ENCODE measurements at places on chromosomes 6 and 20. TPM values are rescaled to one million over a fixed set of nuclear protein-coding genes. Genes with fewer than 3 reads are reported as not detected.

- peak overlapping the region; percentile 19 for H3K27ac ChIP-seq
- H3K4me3 ChIP-seq, result no peak overlapping the region
- no peak for DNase-seq
- peaks cover 60% of the 10 kb centered on the region for H3K4me1 ChIP-seq
- peaks cover 2% of the 10 kb centered on the region for H3K27me3 ChIP-seq
- H3K36me3 ChIP-seq, result peaks cover 15% of the 10 kb centered on the region
Observed at GRCh38 chr20:43949741-43950618, 35.3 kb downstream of the TOX2 start.

SNTA1 gene
- 21.1 TPM for total RNA-seq

DNA sequence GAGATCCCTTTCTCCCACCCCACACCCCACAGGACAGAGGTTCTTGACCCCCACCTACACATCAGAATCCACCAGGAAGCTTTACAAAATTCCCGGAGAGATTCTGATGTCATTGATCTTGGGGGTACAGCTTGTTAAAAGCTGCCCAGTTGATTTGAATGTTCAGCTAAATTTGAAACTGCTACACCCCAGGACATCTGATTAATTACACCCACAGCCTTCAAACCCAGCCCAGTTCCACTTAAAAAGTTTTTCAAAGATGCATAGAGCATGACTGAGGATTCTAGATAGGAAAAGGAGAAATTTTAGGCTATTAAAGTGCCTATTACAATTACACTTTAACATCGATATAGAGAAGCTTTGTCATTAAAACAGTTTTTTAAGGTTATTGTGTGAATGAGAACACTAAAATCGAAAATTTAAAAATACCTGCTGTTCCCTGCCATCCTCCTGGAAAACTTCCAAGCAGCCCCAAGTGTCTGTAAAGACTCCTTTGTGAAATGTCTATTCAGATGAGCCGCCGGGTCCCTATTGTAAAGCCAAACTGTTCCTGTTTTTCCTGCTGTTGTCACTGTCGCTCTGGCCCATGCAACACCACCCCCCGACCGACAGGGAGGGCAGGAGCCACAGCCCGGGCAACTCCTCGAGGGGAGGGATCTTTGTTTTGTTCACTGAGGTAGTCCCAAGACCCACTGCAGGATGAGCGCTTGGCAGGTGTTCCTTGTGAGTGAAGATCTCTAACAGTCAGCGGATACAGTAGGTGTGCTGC lies 132.5 kb upstream of the PHACTR3 start:
- peaks cover 1% of the 10 kb centered on the region for H3K27me3 ChIP-seq
- DNase-seq, result no peak
- H3K36me3 ChIP-seq, result 0 out of 2 replicates have a peak, but pooled peaks cover 3% of the 10 kb centered on the region
- no peak overlapping the region for H3K4me3 ChIP-seq

DNA sequence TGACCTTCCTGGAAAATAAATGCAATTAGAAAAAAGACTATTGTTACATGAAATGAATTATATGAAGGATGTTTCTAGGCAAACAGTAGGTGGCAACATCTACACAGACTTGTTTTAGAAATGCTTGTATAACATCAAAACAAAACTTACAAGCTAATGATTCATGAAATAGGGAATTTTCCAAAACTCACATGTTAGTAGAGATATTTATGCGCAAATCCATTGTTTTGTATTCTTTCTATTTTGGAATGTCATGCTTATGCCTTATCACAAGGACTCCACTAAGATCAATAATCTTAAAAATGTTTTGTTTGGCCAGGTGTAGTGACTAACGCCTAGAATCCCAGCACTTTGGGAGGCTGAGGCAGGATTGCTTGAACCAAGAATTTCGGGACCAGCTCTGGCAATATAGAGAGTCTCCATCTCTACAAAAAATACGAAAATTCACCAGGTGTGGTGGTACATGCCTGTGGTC lies 32.3 kb upstream of the LGSN start:
- H3K27me3 ChIP-seq, result peaks cover 2% of the 10 kb centered on the region
- peak; percentile 68 for DNase-seq
- H3K36me3 ChIP-seq, result no peaks in the 10 kb centered on the region
- H3K27ac ChIP-seq, result no peak overlapping the region

SDCBP2 gene
- total RNA-seq, result 0.61 TPM

LPIN3 gene
- total RNA-seq, result 10.0 TPM

GRCh38 chr20:63023936-63024571 lies 17.3 kb upstream of the BHLHE23 start:
- H3K27ac ChIP-seq, result no peak overlapping the region
- H3K4me3 ChIP-seq, result no peak overlapping the region
- H3K36me3 ChIP-seq, result peaks cover 5% of the 10 kb centered on the region
- H3K27me3 ChIP-seq, result peaks cover 73% of the 10 kb centered on the region
- DNase-seq, result no peak
- peaks cover 6% of the 10 kb centered on the region for H3K4me1 ChIP-seq

- H3K36me3 ChIP-seq, result no peaks in the 10 kb centered on the region
- no peak for DNase-seq
- no peak overlapping the region for H3K4me3 ChIP-seq
Observed at GRCh38 chr6:6131492-6132109, 124.9 kb upstream of the NRN1 start.

PRDM1 gene
- 14.3 TPM for total RNA-seq

FILIP1 gene
- total RNA-seq, result 0.24 TPM

DNAAF9 gene
- total RNA-seq, result 12.4 TPM

DNA sequence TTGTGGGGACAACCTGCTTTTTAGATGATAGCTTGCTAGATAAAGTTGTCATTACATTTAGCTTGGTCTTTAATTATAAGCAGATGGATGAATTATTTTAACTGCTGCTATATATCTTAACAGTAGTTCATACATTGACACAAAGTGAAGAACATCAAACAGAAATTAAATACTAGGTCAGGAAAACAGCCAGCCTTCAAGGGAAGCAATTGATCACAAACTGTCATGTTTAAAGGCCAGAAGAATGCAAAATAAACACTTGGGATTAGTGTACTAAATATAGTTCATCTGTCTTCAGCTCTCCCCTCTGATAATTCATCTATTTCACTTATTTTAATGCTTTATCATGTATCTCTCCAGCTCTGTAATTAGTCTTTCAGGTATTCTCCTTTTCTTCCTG lies 225.1 kb upstream of the FERMT1 start:
- H3K4me3 ChIP-seq, result no peak overlapping the region
- no peaks in the 10 kb centered on the region for H3K36me3 ChIP-seq
- DNase-seq, result no peak
- no peak overlapping the region for H3K27ac ChIP-seq
- no peaks in the 10 kb centered on the region for H3K4me1 ChIP-seq
- no peaks in the 10 kb centered on the region for H3K27me3 ChIP-seq

DNA sequence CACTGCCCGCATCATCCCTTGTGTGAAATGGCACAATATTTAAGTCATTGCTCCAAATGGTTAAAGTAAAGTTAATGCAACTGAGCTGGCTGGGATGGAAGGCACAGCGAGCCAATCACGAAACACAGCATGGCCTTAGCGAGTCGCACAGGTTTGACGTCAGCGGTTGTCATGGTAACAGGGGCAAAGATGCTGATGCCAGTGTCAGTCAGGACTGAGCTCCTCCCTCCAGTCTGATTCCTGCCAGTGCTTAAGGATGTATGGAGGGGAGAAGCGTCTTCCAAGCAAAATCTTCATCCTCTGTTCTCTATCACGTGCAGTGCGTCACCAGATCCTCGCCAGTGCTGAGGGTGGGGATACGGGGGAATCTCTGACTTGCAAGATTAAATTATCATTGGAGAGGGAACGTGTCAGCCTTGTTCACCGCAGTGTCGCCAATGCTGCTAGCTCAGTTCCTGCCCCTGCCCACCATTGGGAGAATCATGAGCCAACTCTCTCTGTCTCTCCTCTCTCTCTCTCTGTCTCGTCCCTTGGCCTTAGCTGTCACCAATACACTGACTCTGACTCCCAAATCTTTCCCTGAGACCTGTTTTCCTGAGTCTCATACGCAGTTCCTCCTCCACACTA lies 24.5 kb downstream of the TSPYL4 start:
- H3K4me1 ChIP-seq, result peaks cover 21% of the 10 kb centered on the region
- DNase-seq, result peak; percentile 99
- H3K27me3 ChIP-seq, result no peaks in the 10 kb centered on the region
- peak overlapping the region; percentile 92 for H3K27ac ChIP-seq

GRCh38 chr6:147164761-147165160 lies 39.5 kb upstream of the STXBP5 start:
- no peaks in the 10 kb centered on the region for H3K27me3 ChIP-seq
- H3K27ac ChIP-seq, result no peak overlapping the region
- no peak for DNase-seq
- peaks cover 46% of the 10 kb centered on the region for H3K4me1 ChIP-seq
- H3K4me3 ChIP-seq, result no peak overlapping the region

DNA sequence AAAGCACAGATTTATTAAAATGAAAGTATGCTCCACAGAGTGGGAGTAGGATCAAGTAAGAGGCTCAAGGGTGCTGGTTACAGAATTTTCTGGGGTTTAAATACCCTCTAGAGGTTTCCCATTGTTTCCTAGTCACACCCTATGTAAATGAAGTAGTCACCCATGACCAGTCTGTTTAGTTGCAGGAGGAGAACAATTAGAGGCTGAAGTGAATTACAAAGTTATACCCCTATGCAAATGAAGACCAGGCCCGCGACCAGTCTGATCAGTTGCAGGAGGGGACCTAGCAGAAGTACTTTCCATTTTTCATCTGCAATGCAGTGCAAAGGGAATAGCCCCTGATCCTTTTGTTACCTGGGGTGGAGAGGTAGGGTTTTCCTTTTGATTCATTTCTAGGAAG lies 11.8 kb upstream of the FILIP1 start:
- H3K27ac ChIP-seq, result no peak overlapping the region
- H3K4me1 ChIP-seq, result peaks cover 9% of the 10 kb centered on the region
- no peak overlapping the region for H3K4me3 ChIP-seq
- DNase-seq, result no peak
- peaks cover 3% of the 10 kb centered on the region for H3K27me3 ChIP-seq
- no peaks in the 10 kb centered on the region for H3K36me3 ChIP-seq

DNA sequence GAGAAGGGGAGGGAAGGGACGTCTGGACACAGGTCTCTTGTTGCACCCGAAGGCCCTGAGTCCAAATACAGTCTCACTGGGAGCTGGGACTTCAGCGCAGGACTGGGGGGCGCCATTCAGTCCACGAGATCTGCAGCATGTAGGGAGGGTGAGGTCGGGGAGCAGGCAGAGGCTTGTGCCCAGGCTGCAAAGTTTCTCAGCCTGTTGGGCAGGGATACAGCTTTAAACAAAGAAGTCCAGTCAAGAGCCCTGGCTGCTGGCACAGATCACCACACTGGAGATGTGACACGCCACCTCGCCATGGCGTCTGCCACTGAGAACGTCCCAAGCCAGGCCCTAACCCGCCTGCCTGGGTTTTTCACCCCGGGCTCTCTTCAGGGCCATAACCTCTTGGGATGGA lies 256.6 kb downstream of the DLL1 start:
- no peak overlapping the region for H3K27ac ChIP-seq
- no peak for DNase-seq
- H3K27me3 ChIP-seq, result peaks cover 3% of the 10 kb centered on the region
- peaks cover 17% of the 10 kb centered on the region for H3K36me3 ChIP-seq
- H3K4me1 ChIP-seq, result no peaks in the 10 kb centered on the region

PBX2 gene
- 50.1 TPM for total RNA-seq

CAP2 gene
- total RNA-seq, result 82.3 TPM

DNA sequence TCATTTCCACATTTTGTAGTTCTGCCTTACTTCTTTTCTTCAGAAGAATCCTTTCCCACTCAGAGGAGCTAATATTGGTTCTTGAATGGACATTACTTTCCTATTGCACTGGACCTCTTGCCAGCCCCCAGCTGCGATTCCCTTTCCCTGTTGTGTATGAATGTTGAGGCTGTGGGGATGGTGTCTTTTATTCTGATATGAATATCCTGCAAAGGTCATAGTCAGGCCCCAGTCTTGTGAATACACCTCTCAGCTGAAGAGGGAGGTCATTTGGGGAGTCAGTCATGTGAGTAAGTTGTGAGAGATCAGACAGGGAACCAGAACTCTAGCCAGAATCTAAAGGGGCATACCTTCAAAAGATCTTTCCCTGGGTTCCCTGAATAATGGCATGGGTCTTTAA lies 32.6 kb upstream of the OSTM1 start:
- no peaks in the 10 kb centered on the region for H3K36me3 ChIP-seq
- DNase-seq, result no peak
- H3K27ac ChIP-seq, result no peak overlapping the region
- H3K27me3 ChIP-seq, result peaks cover 28% of the 10 kb centered on the region

GRCh38 chr6:30515944-30516753 lies 26.8 kb downstream of the HLA-E start:
- H3K4me3 ChIP-seq, result peak overlapping the region; percentile 92
- H3K27me3 ChIP-seq, result no peaks in the 10 kb centered on the region
- H3K36me3 ChIP-seq, result peaks cover 9% of the 10 kb centered on the region
- H3K4me1 ChIP-seq, result peaks cover 32% of the 10 kb centered on the region
- DNase-seq, result peak; percentile 82
- H3K27ac ChIP-seq, result peak overlapping the region; percentile 96

DNA sequence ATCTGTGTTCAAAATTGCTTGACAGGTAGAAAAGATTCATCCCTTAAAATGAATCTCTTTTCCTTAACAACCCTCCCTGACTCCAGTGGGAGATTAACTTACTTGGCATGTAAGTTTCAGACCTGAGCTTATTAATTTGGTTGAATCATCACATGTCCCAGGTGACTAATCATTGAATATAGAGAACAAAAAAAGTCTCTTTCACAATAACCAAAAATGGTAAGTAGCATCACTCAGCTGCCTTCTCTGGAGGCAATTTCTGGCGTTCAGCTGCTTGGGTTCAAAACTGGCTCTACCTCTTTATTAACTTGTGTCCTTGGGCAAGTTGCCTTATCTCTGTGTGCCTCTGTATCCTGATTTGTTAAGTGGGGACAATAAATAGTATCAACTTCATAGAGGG lies 2.9 kb downstream of the C6orf141 start:
- no peaks in the 10 kb centered on the region for H3K36me3 ChIP-seq
- no peak overlapping the region for H3K4me3 ChIP-seq
- H3K27me3 ChIP-seq, result peaks cover 20% of the 10 kb centered on the region

GRIK2 gene
- 27.0 TPM for total RNA-seq

BANF2 gene
- total RNA-seq, result not detected

GRCh38 chr6:130848945-130849344 lies 21.7 kb downstream of the SMLR1 start:
- H3K36me3 ChIP-seq, result peaks cover 6% of the 10 kb centered on the region
- peaks cover 54% of the 10 kb centered on the region for H3K4me1 ChIP-seq
- H3K4me3 ChIP-seq, result no peak overlapping the region
- no peak for DNase-seq

GRCh38 chr6:170086639-170087420 lies 204.0 kb downstream of the DLL1 start:
- no peaks in the 10 kb centered on the region for H3K4me1 ChIP-seq
- DNase-seq, result no peak
- peaks cover 2% of the 10 kb centered on the region for H3K27me3 ChIP-seq
- H3K36me3 ChIP-seq, result no peaks in the 10 kb centered on the region
- no peak overlapping the region for H3K4me3 ChIP-seq

- peaks cover 26% of the 10 kb centered on the region for H3K4me1 ChIP-seq
- H3K27ac ChIP-seq, result peak overlapping the region; percentile 57
- peak; percentile 55 for DNase-seq
- no peaks in the 10 kb centered on the region for H3K27me3 ChIP-seq
- H3K4me3 ChIP-seq, result peak overlapping the region; percentile 29
- H3K36me3 ChIP-seq, result no peaks in the 10 kb centered on the region
Observed at GRCh38 chr6:17381424-17382147, 11.8 kb upstream of the CAP2 start.

GRCh38 chr6:38750968-38751615 lies 36.0 kb downstream of the DNAH8 start:
- peaks cover 3% of the 10 kb centered on the region for H3K27me3 ChIP-seq
- H3K36me3 ChIP-seq, result no peaks in the 10 kb centered on the region

PDE7B gene
- total RNA-seq, result 4.2 TPM

- H3K36me3 ChIP-seq, result no peaks in the 10 kb centered on the region
- no peak overlapping the region for H3K27ac ChIP-seq
- no peak overlapping the region for H3K4me3 ChIP-seq
- H3K4me1 ChIP-seq, result peaks cover 50% of the 10 kb centered on the region
- no peaks in the 10 kb centered on the region for H3K27me3 ChIP-seq
Observed at GRCh38 chr6:106066989-106067388, 19.1 kb upstream of the PRDM1 start.

LST1 gene
- total RNA-seq, result not detected
